ENCODE measurements at places on chromosomes 6 and 20. TPM values are rescaled to one million over a fixed set of nuclear protein-coding genes. Genes with fewer than 3 reads are reported as not detected.

Gene ILRUN
- total RNA-seq, result 28.7 TPM

Gene LTB
- total RNA-seq, result not detected

Gene HLA-DQB2
- not detected for total RNA-seq

Gene EYS
- total RNA-seq, result not detected

Gene RBBP8NL
- total RNA-seq, result not detected

Gene DDX43
- total RNA-seq, result not detected

Gene PRL
- total RNA-seq, result not detected

Gene PXT1
- not detected for total RNA-seq

Gene WFDC12
- not detected for total RNA-seq

Gene PRDM13
- total RNA-seq, result not detected

DNA sequence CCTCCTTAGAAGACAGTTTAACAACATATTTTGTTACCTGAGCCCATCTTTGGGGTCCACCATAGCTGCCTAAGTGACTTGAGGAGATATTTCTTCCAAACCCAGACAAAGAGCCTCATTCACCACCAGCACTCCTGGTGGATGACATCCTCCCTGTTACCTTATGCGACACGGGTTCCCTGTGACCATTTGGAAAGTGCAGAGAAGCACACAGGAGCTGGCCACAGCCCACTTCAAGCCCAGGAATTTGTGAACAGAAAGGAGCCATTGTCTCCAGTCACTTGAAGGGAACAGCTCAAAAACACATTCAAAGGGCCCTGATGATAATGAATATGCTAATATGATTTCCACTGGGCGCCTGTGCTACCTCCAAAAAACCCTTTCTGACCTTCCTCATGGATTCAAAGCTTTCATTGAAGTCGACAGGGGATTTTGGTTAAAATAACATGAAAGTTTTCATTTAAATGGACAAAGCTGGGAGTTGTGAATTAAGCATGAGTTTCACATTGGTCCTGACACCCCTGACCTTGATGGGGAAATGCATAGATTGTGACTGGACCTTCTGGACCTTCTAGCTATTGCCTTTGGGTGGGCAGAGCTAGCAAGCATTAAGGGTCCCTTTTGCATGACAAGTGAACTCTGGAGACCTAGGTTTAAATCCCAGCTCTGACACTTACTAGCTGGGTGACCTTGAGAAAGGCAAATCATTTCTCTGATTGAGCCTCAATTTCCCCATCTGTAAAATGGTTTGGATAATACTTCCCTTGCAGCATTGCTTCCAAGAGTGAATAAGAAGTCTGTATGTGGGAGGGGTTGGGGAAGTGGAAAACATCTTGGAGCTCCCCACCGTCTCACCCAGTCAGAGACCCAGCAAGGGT, 83.3 kb upstream of the SIRPA start:
- DNase-seq, result no peak

DNA sequence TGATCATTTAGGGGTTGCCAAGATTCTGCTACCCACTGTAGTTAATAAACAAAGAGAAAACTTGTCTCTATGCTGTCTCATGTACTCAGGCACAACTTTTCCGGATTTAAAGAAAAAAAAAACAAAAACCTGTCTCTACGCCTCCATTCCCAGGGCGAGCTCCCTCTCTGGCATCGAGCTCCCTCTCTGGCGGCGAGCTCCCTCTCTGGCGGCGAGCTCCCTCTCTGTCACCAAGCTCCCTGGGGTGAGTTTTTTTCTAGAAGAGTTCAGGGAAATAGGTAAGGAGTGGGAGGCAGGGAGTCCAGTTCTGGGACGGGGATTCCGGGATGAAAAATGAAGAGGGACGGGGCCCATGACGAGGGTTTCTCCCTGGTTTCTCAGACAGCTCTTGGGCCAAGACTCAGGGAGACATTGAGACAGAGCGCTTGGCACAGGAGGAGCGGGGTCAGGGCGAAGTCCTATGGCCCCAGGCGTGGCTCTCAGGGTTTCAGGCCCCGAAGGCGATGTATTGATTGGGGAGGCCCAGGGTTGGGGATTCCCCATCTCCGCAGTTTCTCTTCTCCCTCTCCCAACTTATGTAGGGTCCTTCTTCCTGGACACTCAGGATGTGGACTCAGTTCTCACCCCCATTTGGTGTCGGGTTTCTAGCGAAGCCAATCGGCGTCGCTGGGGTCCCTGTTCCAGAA, 16.5 kb upstream of the HLA-A start:
- peak; percentile 17 for DNase-seq

DNA sequence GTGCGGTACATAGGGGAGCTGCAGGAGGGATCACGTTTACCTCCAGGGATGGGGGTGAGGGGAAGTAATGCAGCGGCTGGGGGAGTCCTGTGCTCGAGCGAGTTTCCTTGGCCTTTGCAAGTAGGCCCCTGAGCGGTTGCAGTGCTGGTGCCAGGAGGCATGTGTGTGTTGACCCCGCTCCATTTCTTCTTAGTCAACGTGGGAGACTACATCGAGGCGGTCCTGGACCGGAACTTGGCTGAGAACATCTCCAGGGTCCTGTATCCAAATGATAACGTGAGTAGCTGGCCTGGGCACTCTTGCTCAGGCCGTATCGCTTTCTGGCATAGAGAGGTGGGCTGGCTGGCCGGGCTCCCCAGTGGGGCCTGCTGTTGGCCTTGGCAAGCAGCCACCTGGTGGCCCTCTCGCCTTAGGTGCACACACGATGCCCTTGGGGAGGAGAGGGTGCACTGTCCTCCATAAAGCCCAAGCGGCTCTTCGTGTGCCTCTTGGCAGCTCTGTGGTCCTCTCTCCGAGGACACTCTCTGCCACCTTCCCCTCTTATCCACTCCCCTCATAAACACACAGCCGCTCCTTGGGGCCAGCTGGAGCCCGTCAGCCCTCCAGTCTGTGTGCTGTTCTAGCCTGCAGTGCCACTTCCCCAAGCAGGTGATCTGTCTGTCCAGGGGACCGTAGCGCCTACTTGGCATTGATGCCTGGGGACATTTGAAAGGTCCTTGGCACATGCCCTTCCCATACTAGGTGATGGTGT, 29.3 kb downstream of the PYGB start:
- no peak for DNase-seq

DNA sequence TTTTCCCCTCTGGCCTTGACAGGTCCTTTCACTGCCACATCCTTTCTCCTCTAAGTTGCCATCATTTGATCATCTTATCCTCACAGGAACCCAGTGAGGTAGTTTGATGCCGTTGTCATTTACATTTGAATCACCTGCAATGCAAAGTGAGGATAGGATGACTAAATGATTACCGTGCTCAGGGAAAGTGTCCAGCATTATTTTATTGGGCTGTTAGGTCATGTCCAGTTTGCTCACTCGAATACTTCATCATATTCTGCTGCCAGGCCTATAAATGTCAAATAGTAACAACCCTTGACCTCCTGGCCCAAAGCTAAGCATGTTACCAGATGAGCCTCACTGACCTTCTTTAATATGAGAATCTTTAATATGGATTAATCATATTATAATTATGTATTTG, 1068.7 kb upstream of the FLRT3 start:
- DNase-seq, result no peak

DNA sequence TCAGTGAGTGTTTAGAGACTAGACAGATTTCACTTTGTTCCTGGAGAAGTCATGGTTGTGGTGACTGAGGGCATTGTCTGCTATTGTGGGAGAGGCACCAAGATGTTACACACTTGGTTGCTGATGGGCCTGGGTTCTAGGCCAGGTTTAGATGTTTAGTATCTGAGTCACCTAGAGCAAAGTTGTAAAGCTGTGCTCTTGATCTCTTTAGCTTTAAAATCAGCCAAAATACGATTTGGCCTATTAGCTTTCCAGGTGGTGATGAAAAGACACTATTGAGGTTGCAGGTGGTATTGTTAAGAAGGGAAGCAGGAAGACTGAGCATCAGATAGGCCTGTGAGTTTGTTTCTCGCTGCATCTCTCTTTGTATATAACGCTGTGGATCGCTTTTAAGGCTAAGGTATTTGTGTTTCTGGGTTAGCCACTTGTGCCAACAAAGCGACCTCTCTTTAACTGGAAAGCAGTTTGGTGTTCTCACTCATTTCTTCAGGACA, 48.6 kb downstream of the FOXO3 start:
- DNase-seq, result no peak

DNA sequence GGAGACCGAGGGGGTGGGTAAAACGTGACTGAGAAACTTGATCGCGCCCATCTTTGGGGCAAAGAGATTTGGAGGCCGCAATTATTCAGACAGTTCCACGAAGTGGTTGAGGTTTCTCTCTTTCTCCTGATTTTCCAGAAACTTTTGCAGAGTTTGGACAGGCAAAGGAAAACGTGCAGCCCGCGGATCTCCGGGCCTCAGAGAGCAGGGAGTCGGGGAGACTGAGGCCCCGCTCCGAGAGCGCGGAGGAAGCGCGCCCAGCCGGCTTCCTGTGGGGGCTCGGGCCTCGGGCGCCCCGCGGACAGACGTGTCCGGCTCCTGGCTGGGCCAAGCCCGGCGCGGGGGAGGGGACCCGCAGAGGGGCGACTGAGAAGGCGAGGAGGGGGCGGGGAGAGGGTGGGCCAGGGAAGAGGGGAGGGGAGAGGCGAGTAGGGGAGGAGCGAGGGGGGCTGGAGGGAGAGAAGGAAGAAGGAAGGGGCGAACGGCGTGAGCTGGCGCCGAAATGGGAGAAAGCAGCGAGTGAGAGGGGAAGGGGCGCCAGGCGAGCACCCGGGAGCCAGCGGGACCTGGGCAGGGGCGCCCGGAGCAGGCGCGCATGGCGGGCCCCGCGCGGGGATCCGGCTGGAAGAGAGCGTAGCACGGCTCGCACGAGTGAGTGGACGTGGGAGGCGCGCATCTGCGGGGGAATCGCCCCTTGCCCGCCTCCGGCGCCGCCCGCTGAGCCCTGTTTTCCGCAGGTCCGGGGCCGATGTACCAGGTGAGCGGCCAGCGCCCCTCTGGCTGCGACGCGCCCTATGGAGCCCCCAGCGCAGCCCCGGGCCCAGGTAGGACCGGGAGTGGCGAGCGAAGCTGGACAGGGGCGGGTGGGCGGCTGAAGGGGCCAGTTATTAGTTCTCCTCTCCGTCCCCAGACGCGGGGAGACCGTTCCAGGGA, at the start of gene MDFI:
Gene MDFI, plus strand, starts transcription at position 467 of the 933 bp plus-strand sequence. Its CDS starts 282 bp downstream, at position 749.
- no peak for DNase-seq

GRCh38 chr6:83430611-83431544, at the start of gene ME1:
TSS of gene ME1 (minus strand) at chr6:83431051. CDS start at chr6:83430954, 97 bp downstream.
- peak; percentile 96 for DNase-seq

DNA sequence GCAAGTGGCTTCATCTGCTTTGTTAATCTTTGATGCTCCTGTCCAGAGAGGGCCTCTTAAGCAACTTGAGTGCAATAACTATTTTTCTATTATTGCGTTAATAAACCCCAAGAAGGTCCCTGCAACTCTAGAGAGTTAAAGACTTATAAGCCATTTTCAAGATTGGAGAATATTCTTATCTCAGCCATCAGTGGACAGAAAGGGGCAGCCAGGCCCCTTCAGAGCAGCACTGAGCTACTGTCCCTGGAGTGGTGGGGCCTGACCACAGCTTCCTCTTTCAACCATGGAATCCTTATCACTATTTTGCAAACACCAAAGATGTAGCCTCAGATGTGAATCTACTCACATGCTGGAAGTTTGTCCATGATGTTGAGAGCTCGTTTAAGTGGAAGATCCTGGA, 2.8 kb upstream of the MAS1L start:
- DNase-seq, result no peak

- DNase-seq, result no peak
These were observed 51.4 kb downstream of the LRRC1 start for GRCh38 chr6:53846250-53846649.

- DNase-seq, result no peak
These were observed 201.4 kb upstream of the MARCKS start for GRCh38 chr6:113655761-113656160.

GRCh38 chr20:50855498-50856474, 60.9 kb downstream of the BCAS4 start:
- no peak for DNase-seq

DNA sequence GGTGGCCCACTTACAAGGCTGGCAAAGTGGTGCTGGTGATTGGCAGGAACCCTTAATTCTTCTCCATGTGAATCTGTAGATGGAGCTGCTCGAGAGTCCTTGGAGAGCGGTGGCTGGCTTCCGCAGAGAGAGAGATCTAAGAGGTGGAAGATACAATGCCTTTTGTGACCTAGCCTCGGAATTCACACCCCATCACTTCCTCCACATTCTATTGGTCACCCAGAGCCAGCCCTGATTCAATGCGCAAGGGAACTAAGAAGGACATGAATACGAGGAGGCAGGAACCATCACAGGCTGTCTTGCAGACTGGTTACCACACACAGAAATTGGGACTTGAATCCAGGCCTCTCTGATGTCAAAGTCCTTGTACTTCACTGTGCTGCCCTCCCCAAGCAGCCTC, 128.9 kb upstream of the PROKR2 start:
- DNase-seq, result no peak

DNA sequence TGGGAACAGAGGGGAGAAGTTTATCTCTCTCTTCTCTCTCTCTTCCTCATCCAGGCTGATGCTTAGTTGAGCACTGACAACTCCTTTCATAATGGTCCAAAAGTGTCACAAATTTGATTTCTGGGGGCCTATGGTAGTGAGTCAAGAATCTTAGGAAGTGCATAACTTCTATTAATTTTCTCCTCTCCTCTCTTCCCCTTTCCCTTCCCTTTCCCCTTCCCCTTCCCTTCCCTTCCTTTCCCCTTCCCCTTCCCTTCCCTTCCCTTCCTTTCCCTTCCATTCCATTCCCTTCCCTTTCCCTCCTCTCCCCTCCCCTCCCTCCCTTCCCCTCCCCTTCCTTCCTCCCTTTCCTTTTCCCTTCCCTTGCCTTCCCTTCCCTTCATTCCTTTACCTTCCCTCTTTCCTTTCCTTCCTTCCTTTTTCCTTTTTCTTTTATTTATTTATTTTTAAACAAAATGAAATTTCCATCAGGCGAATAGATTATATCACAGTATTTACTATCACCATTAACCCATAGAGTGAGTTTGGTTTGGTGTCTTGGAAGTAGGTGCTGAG, 56.9 kb upstream of the JAG1 start:
- no peak for DNase-seq

GRCh38 chr6:157552820-157553485, 172.0 kb downstream of the ZDHHC14 start:
- DNase-seq, result no peak

DNA sequence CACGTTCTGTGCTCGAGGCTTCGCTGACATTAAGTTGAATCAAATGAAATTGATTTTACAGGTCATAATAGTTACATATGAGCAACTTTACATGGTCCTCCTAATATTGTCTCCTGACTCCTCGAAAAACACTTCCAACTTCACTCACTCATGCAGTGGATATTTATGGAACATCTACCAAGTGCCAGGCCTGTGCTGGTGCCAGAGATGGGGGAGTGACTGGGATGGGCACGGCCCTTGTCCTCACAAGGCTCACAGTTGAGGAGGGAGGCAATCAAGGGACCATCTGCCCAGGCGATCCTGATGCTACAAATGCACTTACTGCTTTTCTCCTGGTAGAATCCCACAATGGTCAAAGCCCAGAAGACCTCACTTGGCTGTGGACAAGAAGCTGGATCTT, 426.4 kb downstream of the PREX1 start:
- DNase-seq, result no peak

GRCh38 chr6:106730718-106731117, 101.3 kb downstream of the QRSL1 start:
- DNase-seq, result no peak

- no peak for DNase-seq
These were observed 69.3 kb downstream of the PTPN1 start for GRCh38 chr20:50579511-50579910.

- DNase-seq, result no peak
These were observed 758 bp downstream of the SMIM28 start for GRCh38 chr6:138378463-138378862.

- DNase-seq, result peak; percentile 96
These were observed 35.3 kb downstream of the FOXP4 start for GRCh38 chr6:41581381-41581991.

Measured in SJSA1 (cell line).